Sigmoid colon (tissue), 7 donors: ENCODE measurements at places on chromosomes 5 and 9.

DNA sequence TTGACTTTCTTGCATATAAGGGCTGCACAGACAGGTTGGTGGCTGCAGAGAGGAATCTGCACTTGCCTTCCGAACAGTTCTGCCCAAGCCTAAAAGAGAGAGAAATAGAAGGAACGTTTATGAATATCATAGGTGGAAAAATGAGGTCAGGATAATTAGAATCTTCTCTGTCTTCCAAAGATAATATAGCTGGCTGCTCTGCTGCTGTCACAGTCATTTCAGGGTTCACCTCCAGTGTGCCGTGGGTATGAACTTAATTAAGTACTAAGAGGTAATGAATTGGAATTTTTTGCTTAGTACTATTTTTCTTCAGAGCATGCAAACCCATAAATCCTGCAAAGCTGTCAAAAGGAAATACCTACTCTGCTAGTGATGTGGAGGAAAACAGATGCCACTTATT, 82.2 kb downstream of the PRDM6 start:
- no peak overlapping the region for H3K27ac ChIP-seq
- H3K4me3 ChIP-seq = no peak overlapping the region
- DNase-seq = no peak
- no peaks in the 10 kb centered on the region for H3K27me3 ChIP-seq
- H3K4me1 ChIP-seq = no peaks in the 10 kb centered on the region
- no peaks in the 10 kb centered on the region for H3K36me3 ChIP-seq

DNA sequence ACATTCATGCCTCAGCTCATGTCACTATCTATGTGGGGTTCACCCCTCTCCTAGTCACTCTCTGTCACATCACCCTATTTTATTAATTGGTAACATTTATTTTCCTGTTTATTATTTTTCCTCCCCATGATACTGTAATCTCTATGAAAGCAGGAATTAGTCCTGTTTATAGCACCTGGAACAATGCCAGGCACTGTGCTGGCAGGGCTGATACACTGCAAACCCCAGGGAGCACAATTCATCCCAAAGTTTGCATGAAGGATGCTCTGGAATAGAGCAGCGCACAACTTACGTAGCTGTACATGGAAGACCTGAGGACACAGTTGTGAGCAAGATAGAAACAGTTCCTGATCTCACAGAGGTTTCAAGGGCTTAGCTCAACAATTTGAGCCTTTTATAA, 103.2 kb downstream of the NSG2 start:
- no peak overlapping the region for H3K27ac ChIP-seq
- no peaks in the 10 kb centered on the region for H3K36me3 ChIP-seq
- H3K4me1 ChIP-seq = no peaks in the 10 kb centered on the region
- no peaks in the 10 kb centered on the region for H3K27me3 ChIP-seq

DNA sequence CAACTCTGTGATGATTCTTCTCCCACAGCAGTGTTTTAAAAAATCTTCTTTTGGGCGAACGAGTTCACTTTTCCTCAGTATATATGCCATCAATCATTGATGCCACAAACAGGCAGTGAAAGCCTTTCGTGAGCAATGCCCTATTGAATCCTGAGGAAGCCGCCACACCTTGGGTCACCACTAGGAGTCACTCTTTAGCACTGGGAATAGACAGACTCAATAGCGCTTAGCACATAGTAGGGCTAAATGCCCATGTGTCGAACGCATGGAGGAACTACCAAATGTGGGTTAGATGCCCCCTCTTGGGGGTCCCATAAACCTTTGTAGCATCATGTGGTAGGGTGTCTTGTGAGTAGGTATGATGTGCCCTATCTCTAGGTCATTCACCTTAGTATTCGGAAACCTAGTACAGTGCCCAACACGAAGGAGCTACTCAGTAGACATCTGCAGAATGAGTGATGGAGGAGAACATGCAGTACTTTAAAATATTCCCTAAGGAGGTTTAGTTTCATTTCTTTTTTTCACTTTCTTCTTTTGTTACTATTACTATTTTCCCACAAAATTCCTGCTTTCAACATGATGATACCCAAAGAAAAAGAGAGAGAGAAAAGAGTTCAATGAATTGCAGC, 603.7 kb downstream of the BNC2 start:
- H3K27ac ChIP-seq = peak overlapping the region; percentile 55
- DNase-seq = no peak
- peaks cover 19% of the 10 kb centered on the region for H3K4me1 ChIP-seq
- no peaks in the 10 kb centered on the region for H3K27me3 ChIP-seq
- peak overlapping the region; percentile 13 for H3K4me3 ChIP-seq

GRCh38 chr9:127875306-127875966, 2.0 kb downstream of the AK1 start:
- peak overlapping the region; percentile 87 for H3K27ac ChIP-seq
- no peaks in the 10 kb centered on the region for H3K36me3 ChIP-seq
- H3K27me3 ChIP-seq = no peaks in the 10 kb centered on the region

DNA sequence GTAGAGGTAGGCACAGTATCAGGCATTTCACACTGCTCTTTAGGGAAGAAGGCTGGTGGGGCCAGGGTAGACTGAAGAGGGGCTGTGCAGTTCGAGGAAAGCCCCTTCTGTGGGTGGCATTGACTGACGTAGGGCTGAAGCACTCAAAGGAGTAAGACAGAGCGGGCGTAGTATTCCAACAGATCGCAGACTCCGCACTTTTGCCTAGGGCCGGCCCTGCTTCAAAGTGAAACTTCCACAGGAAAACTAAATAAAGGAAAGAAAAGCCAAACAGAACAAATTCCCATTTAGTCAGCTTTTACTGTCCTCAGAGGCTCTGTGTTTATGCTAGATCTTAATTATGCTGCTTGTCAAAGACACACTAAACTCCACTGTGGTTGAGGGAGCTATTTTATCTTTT, 493.0 kb upstream of the WWC1 start:
- no peak overlapping the region for H3K27ac ChIP-seq
- DNase-seq = no peak
- no peaks in the 10 kb centered on the region for H3K4me1 ChIP-seq
- H3K27me3 ChIP-seq = no peaks in the 10 kb centered on the region
- H3K4me3 ChIP-seq = no peak overlapping the region

DNA sequence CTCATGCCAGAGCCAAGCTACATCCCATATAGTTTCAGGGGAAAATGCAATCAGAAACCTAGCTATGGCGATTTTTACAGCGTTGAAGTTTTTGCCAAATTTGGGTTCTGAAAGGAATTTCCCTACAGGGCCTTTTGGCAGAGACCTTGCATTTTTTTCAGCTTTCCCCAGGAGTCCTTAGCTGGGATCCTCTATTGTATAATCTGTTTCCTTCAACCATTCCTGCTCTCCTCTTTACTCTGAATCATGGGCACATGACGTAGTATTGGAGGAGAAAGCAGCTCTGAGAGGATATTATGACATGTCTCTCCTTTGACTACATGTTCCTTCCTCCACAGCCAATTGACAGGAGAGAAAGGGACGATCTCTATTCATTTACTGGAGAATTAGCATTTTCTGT, 118.5 kb upstream of the ERCC6L2 start:
- H3K4me1 ChIP-seq = no peaks in the 10 kb centered on the region
- H3K4me3 ChIP-seq = no peak overlapping the region
- H3K27ac ChIP-seq = peak overlapping the region; percentile 47
- H3K27me3 ChIP-seq = no peaks in the 10 kb centered on the region
- DNase-seq = no peak

DNA sequence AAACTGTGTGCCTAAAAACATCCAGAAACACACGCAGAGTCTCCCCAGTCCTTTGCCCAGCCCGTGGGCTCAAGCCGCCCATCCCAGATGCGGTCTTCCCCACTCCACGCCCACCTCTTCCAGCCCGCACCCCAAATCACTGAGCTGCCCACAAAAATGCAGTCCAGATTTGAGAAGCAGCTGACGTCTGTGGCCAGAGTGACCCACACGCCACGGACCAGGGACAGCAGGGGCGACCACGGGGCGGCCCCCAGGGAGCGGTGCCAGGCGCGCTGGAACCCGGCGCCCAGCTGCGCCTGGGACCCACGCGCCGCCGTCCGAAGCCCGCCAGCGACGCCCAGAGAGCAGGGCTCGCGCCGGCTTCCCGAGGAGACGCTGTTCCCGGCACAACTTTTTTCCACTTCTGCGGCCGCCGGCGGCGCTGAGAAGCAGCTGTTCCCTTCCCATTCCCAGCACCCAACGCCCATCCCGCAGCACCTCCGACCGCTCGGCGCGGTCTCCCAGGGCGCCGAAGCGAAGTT, 674 bp downstream of the LHFPL2 start:
- no peaks in the 10 kb centered on the region for H3K36me3 ChIP-seq
- peaks cover 43% of the 10 kb centered on the region for H3K4me1 ChIP-seq
- H3K4me3 ChIP-seq = peak overlapping the region; percentile 87
- peak; percentile 85 for DNase-seq
- H3K27ac ChIP-seq = peak overlapping the region; percentile 97

GRCh38 chr5:68332080-68332451, 116.5 kb downstream of the PIK3R1 start:
- H3K36me3 ChIP-seq = no peaks in the 10 kb centered on the region
- H3K27ac ChIP-seq = no peak overlapping the region
- DNase-seq = no peak
- no peaks in the 10 kb centered on the region for H3K4me1 ChIP-seq
- no peaks in the 10 kb centered on the region for H3K27me3 ChIP-seq

DNA sequence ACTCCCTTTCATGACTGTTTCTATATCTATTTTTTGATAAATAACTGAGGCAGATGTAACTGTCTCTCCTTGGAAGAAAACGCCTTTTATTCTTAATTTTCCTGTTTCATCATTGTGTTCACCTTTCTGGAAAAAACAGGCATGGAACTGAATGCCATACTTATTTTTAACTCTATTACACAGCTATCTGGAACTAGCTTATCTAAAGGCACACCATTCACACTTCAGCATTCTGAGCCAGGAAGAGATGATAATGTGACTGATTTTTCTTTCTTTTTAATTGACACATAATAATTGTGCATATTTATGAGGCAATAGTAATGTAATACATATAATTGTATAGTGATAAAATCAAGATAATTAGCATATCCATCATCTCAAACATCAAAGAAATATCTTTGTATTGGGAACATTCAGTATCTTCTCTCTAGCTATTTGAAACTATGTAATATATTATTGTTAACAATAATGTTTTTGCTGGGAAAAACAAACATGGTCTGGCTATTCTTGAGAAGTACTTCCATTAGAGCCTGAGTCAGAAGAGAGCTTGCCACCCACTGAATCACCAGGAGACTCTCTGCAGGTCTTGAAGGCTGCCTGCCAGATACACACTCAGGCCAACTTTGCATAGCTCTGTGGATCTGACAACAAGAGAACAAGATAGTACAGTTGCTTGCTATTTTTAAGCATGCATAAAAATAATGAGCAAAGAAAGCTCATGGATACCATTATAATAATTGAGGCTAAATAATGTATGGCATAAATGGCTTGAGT, 501.0 kb upstream of the EDIL3 start:
- no peak for DNase-seq
- H3K4me3 ChIP-seq = no peak overlapping the region
- H3K27ac ChIP-seq = peak overlapping the region; percentile 16
- peaks cover 23% of the 10 kb centered on the region for H3K4me1 ChIP-seq

GRCh38 chr9:130411566-130411915, 33.2 kb upstream of the ASS1 start:
- no peak overlapping the region for H3K4me3 ChIP-seq
- no peaks in the 10 kb centered on the region for H3K36me3 ChIP-seq
- DNase-seq = no peak
- H3K27ac ChIP-seq = no peak overlapping the region

GRCh38 chr5:150573867-150574817, 66.2 kb downstream of the NDST1 start:
- H3K36me3 ChIP-seq = no peaks in the 10 kb centered on the region
- peak; percentile 39 for DNase-seq
- H3K27ac ChIP-seq = no peak overlapping the region
- no peaks in the 10 kb centered on the region for H3K27me3 ChIP-seq
- no peaks in the 10 kb centered on the region for H3K4me1 ChIP-seq
- H3K4me3 ChIP-seq = no peak overlapping the region

- no peaks in the 10 kb centered on the region for H3K4me1 ChIP-seq
- H3K27ac ChIP-seq = no peak overlapping the region
- H3K27me3 ChIP-seq = no peaks in the 10 kb centered on the region
- no peaks in the 10 kb centered on the region for H3K36me3 ChIP-seq
- H3K4me3 ChIP-seq = no peak overlapping the region
Observed at GRCh38 chr5:17252543-17252942, 35.1 kb downstream of the BASP1 start.

GRCh38 chr9:93267681-93268505, 84.0 kb downstream of the WNK2 start:
- no peaks in the 10 kb centered on the region for H3K4me1 ChIP-seq
- H3K27ac ChIP-seq = no peak overlapping the region
- H3K36me3 ChIP-seq = peaks cover 30% of the 10 kb centered on the region
- no peaks in the 10 kb centered on the region for H3K27me3 ChIP-seq
- H3K4me3 ChIP-seq = no peak overlapping the region

GRCh38 chr9:78678877-78679276, 382.0 kb downstream of the PSAT1 start:
- no peak overlapping the region for H3K4me3 ChIP-seq
- H3K4me1 ChIP-seq = no peaks in the 10 kb centered on the region
- no peaks in the 10 kb centered on the region for H3K36me3 ChIP-seq
- no peak overlapping the region for H3K27ac ChIP-seq
- no peak for DNase-seq

GRCh38 chr9:120692901-120693699, 21.2 kb downstream of the MEGF9 start:
- no peaks in the 10 kb centered on the region for H3K27me3 ChIP-seq
- no peak for DNase-seq
- H3K4me1 ChIP-seq = peaks cover 5% of the 10 kb centered on the region
- no peak overlapping the region for H3K4me3 ChIP-seq
